ENCODE measurements at places on chromosomes 2 and 18. TPM values are rescaled to one million over a fixed set of nuclear protein-coding genes. Genes with fewer than 3 reads are reported as not detected.

DNA sequence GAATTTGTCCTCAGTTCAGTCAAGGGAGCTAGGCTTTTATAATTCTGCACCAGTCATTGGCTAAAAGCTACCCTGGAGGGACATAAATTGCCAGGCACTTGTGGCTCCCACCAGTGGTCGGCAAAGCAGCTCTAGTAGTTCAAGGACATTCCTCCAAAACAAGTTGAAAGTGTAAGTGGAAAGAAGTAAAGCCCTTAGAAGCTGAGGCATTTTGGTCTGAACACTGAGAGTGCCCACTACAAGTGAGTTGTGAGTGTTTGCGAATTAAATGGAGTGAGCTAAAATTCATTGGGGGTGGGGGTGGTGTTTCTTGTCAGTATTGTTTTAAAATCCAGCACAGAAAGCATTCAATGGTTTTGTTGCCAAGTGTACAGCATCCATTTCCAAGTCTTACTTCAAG lies 879.9 kb upstream of the CDH2 start:
- no peak for DNase-seq

DNA sequence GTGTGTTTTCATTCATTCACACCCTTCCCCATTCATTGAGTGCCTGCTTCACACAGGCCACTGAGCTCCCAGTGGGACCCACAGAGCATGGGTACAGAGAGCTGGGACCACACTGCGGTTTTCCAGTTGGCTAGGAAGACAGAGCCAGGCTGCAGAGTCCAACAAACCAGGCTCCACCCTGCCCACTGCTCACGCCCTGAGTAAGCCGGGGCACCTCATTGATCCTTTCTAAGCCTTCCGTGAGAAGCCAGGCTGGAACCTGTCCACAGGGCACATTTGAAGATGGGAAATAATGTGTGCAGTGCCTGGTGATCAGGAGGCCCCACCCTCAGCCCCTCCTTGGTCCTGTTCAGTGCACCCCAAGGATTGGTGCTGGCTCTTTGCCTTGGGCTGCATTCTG lies 13.5 kb downstream of the KCNIP3 start:
- DNase-seq = no peak

- DNase-seq = no peak
These were observed 135.8 kb upstream of the SMAD2 start for GRCh38 chr18:48066225-48066652.

- no peak for DNase-seq
These were observed 492.6 kb upstream of the REG3G start for GRCh38 chr2:78532762-78533379.

- no peak for DNase-seq
These were observed 8.4 kb upstream of the TMEM185B start for GRCh38 chr2:120231564-120231973.

DNA sequence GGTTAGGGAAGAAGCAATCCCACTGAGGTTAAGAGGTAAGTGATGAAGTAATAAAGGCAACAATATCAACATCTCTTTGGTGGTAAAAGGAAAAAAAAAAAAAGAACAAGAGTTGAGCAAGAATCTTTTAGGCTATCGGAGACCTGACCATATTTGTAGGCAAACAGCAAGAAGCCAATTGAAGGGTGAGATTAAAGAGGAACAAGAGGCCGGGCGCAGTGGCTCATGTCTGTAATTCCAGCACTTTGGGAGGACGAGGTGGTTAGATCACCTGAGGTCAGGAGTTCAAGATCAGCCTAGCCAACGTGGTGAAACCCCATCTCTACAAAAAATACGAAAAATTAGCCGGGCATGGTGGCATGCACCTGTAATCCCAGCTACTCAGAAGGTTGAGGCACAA lies 11.3 kb downstream of the VPS54 start:
- no peak for DNase-seq

DNA sequence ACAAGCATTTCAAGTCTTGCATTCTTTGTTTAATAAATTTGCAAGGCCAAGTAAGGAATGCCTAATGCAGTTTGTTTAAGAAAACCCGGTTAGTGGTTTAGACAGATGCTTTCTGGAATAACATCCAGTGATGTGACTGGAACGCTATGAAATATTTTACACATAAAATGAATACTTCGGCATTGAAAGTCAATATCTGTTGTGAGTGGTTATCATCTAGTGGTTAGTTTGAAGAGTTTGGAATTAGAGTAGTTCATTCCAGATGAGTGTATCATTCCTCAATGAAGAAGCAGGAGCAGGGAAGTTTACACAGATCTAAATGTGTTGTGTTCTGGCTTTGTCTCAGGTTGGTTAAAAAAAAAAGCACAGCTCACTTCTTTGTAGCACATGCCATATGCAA lies 608.0 kb upstream of the PIK3C3 start:
- no peak for DNase-seq

- no peak for DNase-seq
These were observed 20.6 kb upstream of the LOXHD1 start for GRCh38 chr18:46677611-46678010.

GRCh38 chr2:167581961-167582574 lies 665.3 kb downstream of the STK39 start:
- DNase-seq = no peak

GRCh38 chr18:26301681-26302080 lies 75.4 kb downstream of the TAF4B start:
- DNase-seq = no peak

DNA sequence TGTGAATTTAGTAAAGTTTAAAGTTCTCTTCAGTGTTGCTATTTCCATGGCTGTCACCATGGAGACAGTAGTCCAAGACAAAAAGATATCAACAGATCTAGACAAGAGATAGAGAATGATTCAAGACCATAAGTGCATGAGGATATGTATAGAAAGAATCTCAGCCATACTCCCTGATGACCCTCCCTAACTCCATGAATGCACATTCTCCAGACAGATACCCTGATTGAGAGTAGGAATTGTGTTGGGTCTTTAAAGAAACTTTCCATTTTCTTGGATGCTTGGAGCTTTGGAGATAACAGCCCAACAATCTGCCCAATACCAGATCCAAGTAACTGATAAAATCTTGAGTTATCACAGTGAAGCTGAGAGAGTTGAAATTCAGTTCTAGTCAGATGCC lies 1601.2 kb upstream of the CELF4 start:
- no peak for DNase-seq

- no peak for DNase-seq
These were observed 151.4 kb downstream of the LDLRAD4 start for GRCh38 chr18:13369756-13370510.

- DNase-seq = peak; percentile 83
These were observed 160.0 kb downstream of the AGPS start for GRCh38 chr2:177552422-177553175.

DNA sequence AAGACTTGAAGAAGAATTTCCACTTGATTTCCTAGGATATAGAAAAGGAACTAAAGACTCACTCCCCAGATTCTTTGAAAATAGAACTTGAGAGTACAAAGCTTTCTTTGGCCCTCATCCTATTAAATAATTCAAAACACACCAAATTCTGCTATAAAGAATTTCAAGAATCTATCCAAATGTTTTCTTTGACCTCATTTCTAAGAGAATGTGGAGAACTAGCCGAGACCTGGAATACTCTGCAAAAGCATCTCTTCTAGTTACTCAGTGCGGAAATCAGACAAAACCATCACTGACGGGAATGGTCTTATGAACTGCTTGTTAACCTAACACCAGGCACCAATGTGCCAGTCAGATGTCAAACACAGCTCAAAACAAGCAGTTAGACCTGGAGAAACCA lies 44.2 kb upstream of the ARL5A start:
- DNase-seq = no peak

GRCh38 chr2:105140240-105140568 lies 101.3 kb upstream of the GPR45 start:
- DNase-seq = no peak

DNA sequence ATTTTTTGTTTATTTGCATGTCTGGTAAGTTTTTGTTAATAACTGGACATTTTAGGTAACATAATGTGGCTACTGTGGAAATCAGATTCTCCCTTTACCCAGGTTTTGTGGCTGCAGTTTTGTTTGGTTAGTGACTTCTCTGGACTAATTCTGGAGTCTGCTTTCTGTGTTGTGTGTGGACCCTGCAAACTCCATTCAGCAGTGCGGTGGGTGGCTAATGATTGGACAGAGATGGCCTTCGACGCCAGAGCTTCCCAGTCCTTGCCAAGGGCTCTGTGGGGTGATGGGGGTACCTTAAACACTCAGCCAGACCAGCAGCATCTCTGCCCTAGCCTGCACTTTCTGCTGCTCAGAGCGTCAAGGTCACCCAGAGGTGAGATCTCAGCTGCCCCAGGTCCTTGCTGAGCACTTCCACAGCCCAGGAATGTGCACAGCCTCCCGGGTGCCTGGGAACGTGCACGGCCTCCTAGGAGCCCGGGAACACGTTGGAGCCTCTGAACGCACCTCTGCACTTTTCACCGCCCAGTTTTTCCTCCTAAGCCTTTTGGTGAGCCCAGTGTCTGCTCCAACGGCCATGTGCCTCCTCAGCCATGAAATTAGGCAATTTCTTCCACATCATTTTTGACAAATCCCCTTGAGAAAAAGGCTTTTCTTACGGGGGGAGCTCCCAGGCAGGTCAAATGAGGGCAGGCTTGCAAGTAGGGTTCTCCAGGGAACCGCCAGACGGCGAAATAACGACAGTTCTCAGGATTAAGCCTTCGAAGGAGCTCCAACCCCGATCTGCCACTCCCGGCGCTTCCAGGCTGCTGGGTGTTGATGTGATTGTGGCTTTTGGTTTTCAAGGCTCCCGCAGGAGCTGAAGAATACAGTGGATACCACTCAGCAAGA lies 35.2 kb upstream of the KLF11 start:
- DNase-seq = no peak

DNA sequence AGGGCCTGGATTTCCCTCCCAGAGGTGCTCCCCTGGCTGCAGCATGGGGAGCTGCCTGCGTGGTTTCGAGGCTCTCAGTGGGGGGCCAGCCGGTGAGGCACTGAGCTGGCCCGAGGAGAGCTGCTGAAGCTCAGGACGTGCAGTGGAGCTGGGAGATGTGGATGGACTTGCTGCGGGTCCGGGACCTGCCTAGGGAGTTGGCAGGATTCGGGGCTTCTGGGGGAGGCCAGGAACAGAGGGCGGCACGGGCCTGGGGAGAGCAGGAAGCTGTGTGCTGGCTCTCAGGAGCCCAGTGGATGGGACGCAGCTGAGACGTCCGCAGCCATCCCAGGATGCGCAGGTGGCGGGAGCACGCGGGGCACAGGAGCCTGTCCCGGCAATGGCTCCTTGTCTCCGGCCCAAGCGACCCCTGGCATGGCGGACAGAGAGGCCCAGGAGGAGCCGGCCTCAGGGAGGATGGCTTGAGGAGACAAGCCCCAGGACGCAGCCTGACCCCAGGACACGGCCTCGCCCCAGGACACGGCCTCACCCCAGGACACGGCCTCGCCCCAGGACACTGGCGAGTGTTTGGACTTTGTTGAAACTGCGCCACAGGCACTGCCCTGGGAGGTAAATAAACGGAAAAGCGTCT lies 116.1 kb downstream of the NFATC1 start:
- DNase-seq = peak; percentile 13

DNA sequence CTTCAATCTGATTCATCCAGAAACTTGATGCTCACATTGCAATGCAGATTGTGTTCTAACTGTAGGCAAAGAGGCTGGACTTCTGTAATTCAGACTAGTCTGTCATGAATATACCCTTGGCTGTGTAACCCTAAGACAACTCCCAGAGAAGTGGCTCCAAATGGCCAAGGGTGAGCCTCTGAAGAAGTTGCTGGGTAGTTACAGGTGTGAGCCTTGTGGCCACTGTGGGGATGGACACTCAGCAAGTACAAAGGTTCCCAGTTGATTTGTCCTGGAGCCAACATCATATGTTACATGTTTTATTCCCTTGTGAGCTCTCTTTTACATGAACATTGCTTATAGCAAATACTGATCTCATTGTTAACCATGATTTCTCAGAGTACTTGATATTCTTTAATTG lies 94.8 kb upstream of the KCNJ3 start:
- DNase-seq = no peak

DNA sequence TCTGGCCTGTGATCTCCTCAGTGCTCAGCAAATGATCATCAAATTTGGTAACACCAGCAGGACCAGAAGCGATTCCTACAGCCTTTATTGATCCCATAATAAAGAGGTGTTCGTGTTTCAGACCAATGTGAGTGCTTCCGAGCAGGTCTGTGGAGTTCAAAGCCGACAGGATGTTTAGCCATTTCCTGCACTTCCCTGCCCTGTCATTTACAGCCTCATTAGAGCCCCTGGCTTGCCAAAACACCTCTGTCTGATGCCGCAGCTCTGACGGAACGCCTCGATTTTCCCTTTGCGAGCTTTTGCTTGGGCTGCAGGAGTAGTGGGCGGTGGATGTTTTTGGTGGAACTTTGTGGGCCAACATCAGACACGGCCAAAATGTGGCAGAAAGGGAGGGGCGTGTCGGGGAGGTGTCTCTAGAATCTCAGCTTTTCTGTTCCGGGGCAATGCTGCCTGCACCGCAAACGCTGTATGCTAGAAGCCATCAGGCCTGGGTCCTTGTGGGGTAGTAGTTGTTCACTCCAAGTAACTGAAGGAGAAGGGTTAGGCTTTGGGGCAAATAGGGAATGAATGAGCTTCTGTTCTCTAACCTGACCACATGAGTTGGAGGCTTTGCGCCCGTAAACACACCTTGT lies 26.1 kb upstream of the INHBB start:
- no peak for DNase-seq

DNA sequence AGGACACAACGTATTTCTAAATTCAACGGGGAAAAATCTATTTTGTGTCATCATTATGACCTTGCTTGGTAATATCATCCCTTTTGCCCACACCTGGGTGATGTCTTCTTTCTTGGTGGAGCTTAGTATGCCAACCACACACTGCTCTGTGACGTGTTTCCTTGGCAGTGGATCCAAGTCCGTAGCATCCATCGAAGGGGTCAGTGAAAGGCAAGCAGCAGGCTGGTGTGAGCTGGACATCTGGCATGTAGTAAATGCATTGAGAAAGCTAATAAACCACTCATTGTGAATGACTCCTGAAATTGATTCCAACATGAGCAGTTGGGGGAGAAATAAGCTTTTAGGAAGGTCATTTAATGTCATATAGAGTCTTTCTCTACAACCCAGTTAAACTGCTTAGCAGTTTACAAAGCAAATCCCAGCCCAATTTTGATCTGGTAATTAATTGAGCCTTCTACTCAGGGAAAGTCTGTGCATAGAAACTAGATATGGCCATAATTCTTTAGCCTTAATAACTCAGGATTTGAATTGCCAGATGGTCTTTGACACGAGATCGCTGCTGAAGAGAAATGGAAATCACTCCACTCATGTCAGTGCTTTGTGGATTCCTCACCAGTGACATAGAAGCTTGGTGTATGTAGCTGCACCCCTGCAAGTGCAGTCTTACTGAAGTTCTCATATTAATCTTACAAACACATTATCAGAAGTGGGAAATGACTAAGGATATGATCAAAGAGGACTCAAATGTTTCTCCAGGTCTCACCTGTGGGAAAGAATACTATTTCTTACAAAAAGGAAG lies 494.8 kb downstream of the CMPK2 start:
- no peak for DNase-seq

GRCh38 chr2:151040039-151040438 lies 221.6 kb downstream of the RBM43 start:
- DNase-seq = no peak

The CD207 gene
- not detected for total RNA-seq

The CEBPZOS gene
- 21.9 TPM for total RNA-seq

The CFAP65 gene
- not detected for total RNA-seq

The GKN2 gene
- total RNA-seq = not detected

The FBXO48 gene
- 1.1 TPM for total RNA-seq

The GPR39 gene
- 0.21 TPM for total RNA-seq

The PRPF40A gene
- total RNA-seq = 97.7 TPM

The C2orf72 gene
- total RNA-seq = 0.20 TPM

The CD8A gene
- total RNA-seq = 1.1 TPM

The PAX8 gene
- total RNA-seq = 6.5 TPM

The ELP2 gene
- 46.1 TPM for total RNA-seq

The NPPC gene
- not detected for total RNA-seq

The MAP2 gene
- 20.2 TPM for total RNA-seq

The TEX261 gene
- total RNA-seq = 37.7 TPM

The LCT gene
- under 0.01 TPM for total RNA-seq

The NOSTRIN gene
- 26.1 TPM for total RNA-seq

All from tibial nerve (tissue), 4 donors.